ENCODE measurements at places on chromosomes 11 and 22. TPM values are rescaled to one million over a fixed set of nuclear protein-coding genes. Genes with fewer than 3 reads are reported as not detected.

The ZNF195 gene
- 9.1 TPM for total RNA-seq

The DAGLA gene
- total RNA-seq: 4.3 TPM

DNA sequence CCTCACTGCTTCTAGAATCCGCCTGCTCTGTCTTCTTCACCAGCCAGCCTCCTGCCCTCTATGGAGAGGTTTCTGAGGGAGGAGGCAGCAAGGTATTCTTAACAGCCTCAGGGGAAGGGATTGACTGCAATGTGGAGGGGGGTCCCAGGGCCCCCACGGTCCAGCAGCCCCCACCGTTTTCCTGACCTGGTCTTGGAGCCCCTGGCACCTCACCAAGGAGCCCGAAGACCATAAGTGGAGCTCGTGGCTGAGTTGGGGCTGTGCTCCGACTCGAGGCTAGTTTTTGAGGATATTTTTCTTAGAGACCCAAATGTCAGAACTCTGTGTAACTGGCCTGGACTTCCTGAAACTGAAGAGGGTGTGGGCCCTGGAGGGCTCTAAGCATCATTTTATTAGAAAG, 590.0 kb downstream of the BRD1 start:
- DNase-seq: no peak

DNA sequence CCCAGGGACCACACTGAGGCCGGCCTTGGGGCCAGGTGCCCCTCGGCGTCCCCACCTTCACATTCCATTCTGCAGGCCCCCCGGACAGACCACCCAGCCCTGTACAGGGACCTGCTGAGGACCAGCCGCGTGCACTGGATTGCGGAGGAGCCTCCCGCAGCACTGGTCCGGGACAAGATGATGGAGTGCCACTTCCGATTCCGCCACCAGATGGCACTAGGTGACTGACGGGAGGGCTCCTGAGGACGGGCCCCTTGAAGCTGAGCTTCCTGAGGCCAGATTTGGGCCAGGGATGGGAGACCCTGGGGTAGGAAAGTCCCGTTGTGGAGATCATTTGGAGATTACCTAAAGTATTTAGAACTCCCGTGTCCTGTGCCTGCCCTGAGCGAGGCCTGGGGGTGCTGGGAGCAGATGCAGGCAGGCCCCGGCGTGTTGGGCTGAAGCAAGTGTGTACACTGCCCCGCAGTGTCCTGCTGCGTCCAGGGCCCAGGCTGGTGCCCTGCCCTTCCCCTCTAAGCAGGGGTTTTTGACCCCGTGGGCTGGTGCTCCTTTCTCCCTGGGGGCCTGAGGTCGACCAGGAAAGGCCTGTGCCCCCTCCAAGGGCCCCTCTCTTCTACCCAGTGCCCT, 20.0 kb downstream of the TRMU start:
- DNase-seq: peak; percentile 76

DNA sequence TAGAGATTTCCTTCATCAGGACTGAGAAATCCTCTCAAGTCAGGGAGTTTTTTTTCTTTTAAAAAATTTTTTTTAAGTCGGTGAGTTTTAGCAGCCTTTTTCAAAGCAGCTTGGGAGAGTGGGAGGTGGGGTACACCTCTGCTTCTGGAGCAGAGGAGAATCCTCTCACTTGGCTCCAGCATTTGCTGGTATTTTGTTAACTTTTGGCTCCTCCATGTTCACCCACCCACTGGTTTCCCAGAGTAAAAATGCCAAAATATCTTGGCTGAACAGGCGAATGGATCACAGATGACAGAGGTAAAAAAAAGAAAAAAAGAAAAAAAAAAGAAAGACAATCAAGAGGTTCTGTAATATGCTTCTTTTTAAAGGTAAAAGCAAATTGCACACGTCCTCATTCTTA, 68.0 kb downstream of the GAB2 start:
- DNase-seq: no peak
